ENCODE measurements at places on chromosomes 11 and 22. TPM values are rescaled to one million over a fixed set of nuclear protein-coding genes. Genes with fewer than 3 reads are reported as not detected.

DNA sequence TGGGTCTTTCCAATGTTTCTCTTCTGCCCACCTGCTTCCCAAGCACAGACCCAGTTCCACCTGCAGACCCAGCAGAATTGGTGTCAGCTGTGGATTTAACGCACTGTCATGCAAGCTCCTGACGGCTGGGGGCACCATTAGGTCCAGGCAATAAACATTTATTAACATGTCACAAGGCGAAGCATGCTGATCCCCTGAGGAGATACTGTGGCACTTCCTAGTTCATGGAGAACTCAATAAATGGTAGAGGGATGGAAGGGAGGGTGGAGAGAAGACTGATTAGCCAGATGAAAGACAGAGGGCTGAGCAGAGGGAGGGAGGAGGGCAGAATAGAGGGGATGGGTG, 68.3 kb upstream of the TSPAN18 start:
- peak; percentile 42 for DNase-seq

DNA sequence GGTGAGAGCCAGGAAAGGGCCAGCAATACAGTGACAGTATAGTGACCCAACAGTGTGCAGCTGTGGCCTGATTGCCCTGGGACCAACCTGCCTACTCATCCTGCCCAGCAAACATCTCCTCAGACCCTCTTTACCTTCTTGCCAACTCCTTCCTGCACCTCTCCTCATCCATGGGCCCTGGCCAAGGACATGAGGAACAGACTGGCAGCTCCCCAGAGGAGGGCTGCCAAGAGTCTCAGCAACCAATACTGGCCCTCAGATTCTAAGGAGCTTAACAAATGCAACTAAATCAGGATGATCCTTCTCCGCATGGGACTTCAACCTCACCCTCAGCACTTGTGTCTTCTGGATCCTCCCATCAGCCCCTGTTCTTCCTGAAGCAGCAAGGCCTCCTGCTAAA, 77.0 kb downstream of the RPL27A start:
- no peak for DNase-seq

- DNase-seq, result no peak
Measured at GRCh38 chr11:116534270-116534975, 238.4 kb downstream of the BUD13 start.

DNA sequence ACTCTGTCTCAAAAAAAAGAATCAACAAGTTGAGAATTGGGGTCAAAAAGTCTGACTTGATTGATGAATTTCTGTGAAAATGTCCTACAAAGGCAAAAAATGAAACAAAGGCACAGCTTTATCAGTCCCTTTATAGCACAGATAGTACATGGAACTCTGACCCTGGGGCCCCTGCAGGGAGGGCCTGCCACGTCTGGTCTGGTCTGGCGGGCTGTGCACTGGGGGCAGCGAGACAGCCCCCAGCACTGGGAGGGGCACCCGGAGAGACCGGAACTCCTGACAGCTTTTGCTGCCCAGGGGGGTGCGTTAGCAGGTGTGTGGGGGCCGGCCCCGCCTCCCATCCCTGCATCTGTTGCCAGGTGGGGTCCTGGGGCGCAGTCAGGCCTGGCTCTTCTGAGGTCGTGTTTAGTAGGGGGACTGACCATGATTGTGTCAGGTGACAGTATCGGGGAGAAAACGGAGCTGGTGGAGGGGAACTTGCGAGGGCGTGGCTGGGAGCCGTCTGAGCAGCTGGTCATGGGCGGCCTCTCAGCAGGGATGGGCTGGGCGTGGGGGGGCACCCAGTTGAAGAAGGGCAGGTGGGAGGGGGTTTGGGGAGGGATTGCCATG, 51.7 kb downstream of the GRAMD4 start:
- no peak for DNase-seq

The KCNK4 gene
- total RNA-seq, result not detected

- DNase-seq, result no peak
Measured at GRCh38 chr11:64245401-64245796, 1.3 kb downstream of the PPP1R14B start.

The HEPN1 gene
- total RNA-seq, result not detected

The SCN2B gene
- total RNA-seq, result not detected

DNA sequence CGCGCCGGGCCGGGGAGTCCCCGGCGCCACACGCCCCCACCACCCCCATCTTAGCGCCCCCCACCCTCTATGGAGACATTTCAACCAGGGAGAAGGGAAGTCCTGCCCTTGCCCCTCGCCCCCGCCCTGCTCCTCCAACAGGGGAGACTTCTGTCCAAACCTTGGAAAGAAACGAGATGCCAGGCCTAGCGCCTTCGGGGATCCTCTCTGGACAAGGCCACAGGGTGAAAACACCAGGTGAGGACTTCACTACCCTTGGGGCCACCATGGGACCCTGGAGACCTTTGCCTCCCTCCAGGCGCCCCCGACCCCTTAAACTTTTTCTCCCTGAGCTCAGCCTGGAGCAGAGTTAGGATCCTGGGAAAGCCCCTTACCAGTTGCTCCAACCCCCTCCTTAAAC, 11.6 kb upstream of the NPAS4 start:
- no peak for DNase-seq

The ANGPTL5 gene
- total RNA-seq, result not detected

GRCh38 chr11:117468888-117469287, 141.2 kb downstream of the CEP164 start:
- DNase-seq, result no peak

GRCh38 chr11:124482362-124483147, 37.1 kb upstream of the OR8B8 start:
- DNase-seq, result peak; percentile 25

DNA sequence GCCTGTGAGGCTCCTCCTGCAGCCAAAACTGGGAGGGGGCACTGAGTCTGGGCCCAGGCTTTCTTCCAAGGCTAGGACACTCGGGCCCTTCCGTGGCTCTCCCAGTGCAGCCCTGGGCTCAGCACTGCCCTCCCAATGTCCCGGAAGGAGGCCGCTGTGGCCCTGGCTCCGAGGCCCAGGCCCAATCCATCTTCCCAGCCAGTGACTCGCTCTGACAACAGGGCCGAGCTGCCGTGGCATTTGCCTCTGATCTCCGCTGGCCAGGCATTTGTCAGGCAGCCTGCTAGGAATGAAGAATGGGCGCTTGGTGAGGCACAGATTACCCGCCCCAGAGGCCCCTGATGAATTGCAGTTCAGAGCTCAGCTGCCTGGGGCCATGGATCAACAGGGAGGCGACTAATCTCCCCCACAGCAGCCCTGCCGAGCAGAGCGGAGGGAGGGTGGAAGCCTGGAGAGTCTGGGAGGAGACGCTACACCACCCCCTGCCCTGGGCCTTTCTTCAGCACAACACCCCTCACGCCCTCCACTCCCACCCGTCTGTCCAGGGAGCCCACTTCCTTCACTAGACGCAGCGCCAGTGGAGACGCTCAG, 8.3 kb downstream of the FXYD2 start:
- no peak for DNase-seq

GRCh38 chr11:35045236-35045820, 93.6 kb upstream of the CD44 start:
- DNase-seq, result no peak

The MUC6 gene
- total RNA-seq, result not detected

- no peak for DNase-seq
Measured at GRCh38 chr22:28172892-28173670, 254.0 kb upstream of the PITPNB start.

GRCh38 chr22:38282397-38282796, 9.6 kb upstream of the TMEM184B start:
- no peak for DNase-seq

DNA sequence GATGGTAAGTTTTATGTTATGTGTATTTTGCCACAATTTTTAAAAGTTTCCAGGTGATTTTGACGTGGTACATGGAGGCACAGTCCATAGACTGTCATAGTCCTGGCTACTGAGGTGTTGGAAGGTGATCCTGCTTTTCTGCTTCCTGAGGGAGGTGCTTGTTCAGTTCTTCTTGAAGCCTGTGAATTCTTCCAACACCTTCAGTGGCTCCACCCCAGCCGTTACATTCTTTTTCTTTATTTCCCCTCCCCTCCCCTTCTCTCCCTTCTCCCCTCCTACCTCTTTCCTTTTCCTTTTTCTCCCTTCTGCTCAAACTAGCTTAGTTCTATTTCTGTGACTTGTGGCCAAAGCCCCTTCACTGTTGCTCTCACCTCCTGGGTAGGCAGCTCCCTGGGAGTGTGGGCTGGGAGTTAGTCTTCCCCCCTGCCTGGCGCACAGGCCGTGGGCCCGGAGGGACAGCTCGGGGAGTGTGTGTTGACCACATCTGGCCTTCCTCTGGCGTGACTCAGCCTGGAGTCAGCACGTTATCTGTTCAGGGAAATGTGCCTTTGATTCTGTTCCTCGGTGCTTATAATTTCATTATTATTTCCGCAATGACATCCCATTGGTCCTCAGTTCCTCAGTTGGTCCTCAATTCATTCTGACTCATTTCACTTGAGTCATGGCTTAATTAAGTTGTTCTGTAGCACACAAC, 566.2 kb downstream of the TBC1D22A start:
- DNase-seq, result peak; percentile 97
